ENCODE measurements at places on chromosomes 12 and 14.
A peak's percentile ranks its signal among the peaks of the same experiment; 100 is the strongest.

DNA sequence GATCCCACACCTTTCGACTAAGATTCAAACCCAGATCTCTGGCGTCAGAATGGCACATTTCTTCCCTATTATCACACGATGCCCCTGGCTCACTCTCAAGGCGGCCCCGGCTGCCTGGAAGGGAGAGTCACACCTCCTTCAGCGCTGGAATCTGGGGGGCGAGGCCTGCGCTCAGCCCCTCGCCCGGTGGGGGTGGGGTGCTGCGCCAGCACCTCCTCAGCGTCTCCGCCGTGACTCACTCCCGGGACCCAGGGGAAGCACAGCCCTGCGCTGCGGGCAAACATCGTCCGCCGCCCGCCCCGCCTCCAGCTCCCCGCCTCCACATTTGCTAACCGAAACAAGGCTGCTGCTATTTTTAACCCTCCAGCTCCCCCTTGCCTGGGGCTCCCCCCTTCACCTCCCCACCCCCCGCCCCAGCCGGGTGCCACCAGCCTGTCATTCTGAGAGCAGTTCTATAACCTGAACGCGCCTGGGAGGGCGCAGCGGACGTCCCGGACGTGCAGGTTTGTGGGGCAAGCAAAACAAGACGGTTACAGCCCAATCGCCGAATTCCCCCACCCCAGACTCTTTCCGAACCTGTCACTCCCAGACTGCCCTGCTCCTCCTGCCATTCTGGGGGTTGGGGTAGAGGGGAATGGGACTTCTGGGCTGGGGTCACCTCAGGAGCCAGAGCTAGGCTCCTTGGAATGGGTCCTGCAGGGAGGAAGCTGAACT lies 6.7 kb downstream of the HDAC7 start:
- peak; percentile 88 for DNase-seq

- DNase-seq, result no peak
Measured at GRCh38 chr14:95431199-95432143, 85.0 kb downstream of the SYNE3 start.

DNA sequence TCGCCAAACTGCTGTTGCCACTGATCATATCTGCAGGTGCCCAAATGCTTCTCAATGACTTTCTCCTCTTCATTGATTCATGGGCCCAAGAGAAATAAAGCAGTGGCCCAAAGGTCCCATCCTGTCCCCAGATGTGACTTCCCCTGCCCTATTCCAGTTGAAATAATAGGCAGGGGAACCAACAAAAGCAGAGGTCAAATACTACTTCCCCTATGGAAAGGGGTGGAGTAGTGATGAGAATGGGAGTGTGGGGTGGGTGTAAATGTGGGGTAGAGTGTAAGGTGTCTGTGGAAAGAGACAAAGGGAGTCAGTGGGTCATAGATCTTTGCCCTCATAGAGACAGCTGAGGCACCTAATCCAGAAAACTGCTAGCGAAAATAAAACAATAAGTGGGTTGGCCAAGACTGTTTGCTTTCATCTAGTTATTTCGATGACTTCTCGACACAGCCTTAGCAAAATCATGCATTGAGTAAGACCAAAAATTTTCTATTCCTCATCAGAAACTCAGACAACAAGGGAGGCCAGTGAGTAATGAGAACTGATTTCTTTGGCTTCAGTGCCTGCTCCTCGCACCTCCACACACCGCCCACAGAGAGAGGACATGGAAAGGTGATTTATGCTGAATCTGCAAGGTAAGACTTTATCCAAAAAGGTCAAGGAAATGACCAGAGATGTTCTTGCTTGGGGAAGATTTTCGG lies 10.9 kb upstream of the IL22 start:
- no peak for DNase-seq

GRCh38 chr14:70811050-70811449 lies 1.7 kb upstream of the MAP3K9 start:
- DNase-seq, result no peak

DNA sequence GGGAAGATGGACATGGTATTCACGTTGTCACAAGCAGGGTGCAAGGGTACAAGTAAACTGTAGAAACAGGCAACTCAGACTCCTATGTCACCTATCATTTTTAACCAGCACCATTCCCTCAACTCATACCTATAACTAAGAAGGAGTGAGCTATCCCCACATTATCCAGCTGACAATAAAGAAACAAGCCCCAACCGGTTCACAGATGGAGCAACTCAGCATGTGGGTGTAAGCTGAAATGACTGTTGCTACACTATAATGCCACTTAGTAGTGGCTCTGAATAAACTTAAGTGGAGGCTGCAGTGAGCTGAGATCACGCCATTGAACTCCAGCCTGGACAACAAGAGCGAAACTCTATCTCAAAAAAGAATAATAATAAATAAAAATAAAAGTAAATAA lies 829.5 kb upstream of the MDGA2 start:
- no peak for DNase-seq

DNA sequence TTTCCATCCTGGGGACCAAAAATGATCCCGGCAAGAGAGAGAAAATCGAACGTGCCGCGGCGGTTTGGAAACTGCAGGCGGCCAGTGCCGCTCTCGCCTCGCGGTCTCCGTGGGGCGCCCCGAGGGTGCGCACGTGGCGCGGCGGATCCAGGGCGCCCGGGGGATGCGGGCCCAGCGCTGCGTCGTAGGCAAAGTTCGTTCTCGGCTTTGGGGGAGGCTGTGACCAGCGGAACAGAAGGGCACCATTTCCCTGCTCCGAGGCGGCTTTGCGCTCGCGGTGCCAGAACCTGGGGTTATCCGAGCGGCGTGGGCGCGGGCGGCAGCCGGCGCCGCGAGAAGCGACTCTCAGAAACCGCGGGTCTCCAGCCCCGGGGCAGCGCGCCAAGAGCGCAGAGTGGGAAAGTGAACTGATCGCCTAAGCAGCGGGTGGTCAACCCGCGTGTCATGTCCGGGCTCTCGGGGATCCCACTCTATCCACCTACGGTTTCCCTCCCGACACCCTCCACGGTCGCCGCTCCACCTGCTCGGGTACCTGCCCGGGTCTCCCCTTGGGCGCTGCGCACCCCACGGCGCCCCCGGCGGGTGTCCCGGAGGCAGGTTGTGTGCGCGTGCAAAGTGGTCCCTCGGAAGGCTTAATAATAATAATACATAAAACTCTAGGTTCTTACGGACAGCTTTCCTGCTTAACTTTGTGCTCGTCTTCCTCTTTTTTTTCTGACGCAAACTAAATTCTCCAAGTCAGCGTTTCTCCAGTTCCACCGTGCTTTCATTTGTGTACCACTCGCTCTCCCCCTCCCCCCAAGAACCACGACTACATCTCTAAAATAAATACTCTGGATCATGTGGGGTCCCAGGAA lies 1.2 kb downstream of the ESRRB start:
- DNase-seq, result no peak

DNA sequence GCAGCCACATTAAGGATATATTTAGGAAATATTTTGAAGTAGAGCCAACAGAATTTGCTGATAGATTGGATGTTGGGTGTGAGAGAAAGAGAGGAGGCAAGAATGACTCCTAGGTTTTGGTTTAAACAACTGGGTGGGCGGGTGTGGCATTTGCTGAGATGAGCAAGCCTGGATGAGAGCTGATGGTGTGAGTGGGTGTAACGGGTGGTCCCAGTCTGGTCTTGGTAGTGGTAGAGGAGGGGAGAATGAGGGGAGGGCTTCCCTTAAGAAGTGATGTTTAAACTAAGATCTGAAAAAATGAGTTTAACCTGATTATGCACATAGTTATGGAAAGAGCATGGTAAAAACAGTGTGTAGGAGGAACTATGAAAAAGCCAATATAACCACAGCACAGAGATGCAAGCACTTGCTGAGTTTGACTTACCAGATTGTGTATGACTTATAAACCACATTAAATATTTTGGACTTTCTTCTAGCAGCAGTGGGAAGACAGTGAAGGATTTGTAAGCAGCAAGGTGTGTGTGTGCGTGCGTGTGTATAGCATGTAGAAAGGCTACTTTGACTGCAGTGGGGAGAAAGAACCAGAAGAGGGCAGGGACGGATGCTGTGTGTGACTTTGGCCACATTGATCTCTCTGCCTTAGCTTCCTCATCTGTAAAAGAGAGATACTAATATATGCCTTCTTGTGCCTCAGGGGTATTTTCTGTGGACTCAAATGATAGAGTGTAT lies 139.7 kb downstream of the PRIMA1 start:
- no peak for DNase-seq

DNA sequence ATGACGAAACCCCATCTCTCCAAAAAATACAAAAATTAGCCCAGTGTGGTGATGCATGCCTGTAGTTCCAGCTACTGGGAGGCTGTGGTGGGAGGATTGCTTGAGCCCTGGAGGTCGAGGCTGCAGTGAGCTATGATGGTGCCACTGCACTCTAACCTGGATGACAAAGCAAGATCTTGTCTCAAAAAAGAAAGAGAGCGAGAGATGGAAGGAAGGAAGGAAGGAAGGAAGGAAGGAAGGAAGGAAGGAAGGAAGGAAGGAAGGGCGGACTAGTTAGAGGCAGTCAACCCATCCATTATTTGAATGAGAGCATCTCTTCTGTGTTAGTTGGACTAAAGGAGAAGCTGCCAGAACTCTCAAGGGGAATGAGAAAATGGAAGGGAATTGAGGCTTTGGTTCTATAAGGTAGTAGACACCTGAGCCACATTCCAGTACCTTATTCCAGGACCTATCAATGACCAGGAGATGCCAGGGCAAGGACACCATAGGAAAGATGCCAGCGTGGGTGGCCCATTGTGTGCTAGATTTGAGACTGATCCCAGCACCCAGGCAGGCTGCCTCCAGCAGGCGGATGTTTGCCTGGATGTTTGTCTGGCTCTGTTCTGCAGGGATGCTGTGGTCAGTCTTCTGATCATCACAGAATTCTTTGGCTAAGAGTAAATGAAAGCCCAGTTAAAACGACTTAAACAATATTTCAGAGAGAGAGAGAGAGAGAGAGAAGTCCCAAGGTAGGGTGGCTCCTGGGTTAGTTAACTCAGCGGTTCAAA lies 11.5 kb upstream of the P2RX7 start:
- DNase-seq, result no peak

- no peak for DNase-seq
Measured at GRCh38 chr12:6832125-6832524, 3.9 kb downstream of the P3H3 start.

- no peak for DNase-seq
Measured at GRCh38 chr14:102097441-102098135, 10.7 kb upstream of the HSP90AA1 start.

GRCh38 chr14:104603711-104604401 lies 716 bp downstream of the TMEM179 start:
- DNase-seq, result no peak

GRCh38 chr12:103571286-103571685 lies 15.8 kb upstream of the STAB2 start:
- no peak for DNase-seq

GRCh38 chr12:79933532-79934264 lies 1.2 kb downstream of the PPP1R12A start:
- DNase-seq, result peak; percentile 11

DNA sequence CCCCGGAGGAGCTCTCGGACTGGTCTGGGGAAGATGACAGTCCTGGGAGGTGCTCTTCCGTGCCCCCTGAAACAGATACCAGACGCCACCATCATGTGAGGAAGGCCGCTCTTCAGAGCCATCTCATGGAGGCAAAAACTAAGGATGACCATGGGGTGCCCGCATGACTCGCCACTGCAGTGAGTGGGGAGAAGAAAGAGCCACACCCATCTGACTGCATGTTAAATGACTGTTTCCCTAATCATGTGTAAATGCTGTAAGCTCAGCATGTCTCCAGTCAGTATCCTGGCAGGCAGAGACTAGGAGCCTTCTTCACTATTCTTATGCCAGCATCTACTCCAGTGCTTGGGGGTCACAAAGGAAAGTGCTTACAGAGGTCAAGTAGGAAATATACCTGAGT lies 4.0 kb downstream of the STON2 start:
- DNase-seq, result no peak

- DNase-seq, result peak; percentile 75
Measured at GRCh38 chr12:56258068-56258819, at the start of gene ANKRD52. ANKRD52 (minus strand) TSS chr12:56258384; CDS start chr12:56258269, 115 bp downstream.

DNA sequence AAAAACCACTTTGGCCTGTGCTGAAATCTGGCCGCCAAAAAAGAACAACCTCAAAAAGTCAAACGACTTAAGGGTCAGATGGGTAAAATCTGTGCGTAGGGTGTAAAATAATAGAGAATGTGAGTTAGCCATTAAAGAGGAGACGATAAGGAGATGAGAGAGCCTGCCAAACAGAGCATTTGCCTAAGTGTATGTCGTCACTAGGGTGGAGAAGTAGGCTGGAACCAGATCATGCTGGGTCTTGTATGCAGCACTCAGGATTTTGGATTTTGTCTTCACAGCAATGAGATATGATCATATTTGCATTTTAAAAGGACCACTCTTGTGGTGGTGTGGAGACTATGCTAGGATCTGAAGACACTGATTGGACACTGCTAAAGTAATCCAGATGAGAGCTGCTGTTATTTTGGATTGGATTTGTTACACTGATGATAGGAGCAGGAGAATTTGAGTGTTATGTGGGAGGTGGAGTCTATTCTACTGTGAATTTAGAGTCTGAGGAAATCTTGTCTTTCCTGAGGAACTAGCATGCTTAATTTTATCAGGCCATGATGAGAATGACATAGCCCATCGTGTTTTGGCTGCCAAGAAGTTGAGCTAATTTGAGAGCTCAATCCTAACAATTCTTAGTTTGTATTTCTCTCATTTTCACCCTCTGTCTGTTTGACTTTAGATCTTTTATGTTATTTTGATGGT lies 24.8 kb upstream of the DBX2 start:
- no peak for DNase-seq

- DNase-seq, result no peak
Measured at GRCh38 chr12:22350886-22351285, 16.4 kb upstream of the ST8SIA1 start.

DNA sequence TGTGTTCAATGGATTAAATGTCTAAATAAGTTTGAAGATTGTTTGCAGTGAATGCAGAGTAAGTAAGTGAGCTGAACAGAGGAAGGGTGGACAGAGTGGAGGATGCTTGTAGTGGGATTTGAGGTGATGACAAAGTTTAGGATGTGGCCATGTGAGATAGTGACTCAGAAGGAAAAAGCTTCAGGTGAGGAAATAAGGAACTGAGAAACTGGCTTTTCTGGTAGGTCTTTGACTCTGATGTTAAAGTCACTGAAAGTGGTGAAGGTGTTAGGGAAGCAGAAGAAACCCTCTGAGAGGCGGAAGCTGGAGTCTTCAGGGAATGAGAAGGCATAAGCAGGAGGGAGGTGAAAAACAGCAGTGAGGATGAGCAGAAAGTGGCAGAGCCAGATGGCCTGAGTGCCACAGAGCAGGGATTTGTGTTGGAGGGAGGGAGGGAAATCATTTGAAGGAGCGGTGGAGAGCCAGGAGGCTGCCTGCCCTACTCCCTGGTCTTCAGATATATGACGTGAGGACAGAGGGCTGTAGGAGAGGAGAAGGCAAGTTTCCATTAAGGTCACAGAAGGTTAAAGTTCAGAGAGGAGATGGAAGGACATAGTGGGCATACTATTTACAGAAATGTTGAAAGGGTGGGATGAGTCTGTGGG lies 24.8 kb downstream of the RGS6 start:
- DNase-seq, result no peak
